ENCODE measurements at places on chromosomes 6 and 20.

GRCh38 chr6:131250122-131250521, 114.9 kb downstream of the AKAP7 start:
- DNase-seq = no peak

GRCh38 chr6:140462453-140463311, 1088.2 kb upstream of the CITED2 start:
- DNase-seq = no peak

- DNase-seq = no peak
Measured at GRCh38 chr6:16092990-16093389, 35.9 kb upstream of the MYLIP start.

DNA sequence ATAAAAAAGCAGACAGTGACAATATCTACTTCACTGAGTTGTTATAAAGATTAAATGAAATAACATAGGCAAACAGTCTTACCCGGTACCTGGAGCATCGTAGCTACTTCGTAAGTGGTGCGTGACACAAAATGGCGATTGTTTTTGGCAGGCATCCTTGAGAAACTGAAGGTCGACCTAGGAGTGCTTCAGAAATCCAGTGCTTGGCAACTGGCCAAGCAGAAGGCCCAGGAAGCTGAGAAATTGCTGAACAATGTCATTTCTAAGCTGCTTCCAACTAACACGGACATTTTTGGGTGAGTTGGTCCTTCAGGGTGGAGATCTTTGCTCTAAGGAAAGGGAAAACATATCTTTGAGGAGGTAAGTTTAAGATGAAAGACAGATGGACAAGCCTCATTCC, 4.8 kb downstream of the BPIFA2 start:
- no peak for DNase-seq

GRCh38 chr20:43937591-43937990, 22.9 kb downstream of the TOX2 start:
- no peak for DNase-seq

GRCh38 chr6:35585658-35586057, 73.0 kb upstream of the TULP1 start:
- no peak for DNase-seq

Data from stimulated activated CD8-positive, alpha-beta memory T cell treated with anti-CD3 and anti-CD28 coated beads, Interleukin-7, amount 100 ng/mL, for 1 hour (primary cell).